ENCODE measurements at places on chromosomes 1 and 21. TPM values are rescaled to one million over a fixed set of nuclear protein-coding genes. Genes with fewer than 3 reads are reported as not detected.

DNA sequence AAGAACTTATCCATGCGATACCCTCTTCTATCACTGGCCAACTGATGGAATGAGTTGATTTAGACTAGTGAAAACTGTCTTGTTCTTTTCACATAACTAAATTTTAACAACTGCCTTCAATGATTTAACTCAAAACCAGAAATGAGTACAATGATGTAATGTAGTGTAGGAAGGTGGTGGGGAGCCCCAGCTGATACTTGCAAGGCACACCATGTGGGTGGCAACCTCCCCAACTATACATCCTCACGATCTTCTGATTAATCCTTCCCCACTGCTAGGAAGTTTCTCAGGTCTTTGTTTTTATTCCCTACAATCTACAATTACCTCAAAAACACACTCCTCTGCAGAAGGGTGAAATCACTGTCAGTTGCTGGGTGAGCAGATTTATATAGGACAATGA is 100.7 kb downstream of the KCTD3 start:
- no peak for DNase-seq

GRCh38 chr1:151992303-151993083 is 1.2 kb downstream of the S100A10 start:
- peak; percentile 41 for DNase-seq

- DNase-seq = no peak
These were observed 221.9 kb upstream of the DUSP10 start for GRCh38 chr1:221963742-221964141.

- DNase-seq = peak; percentile 9
These were observed 20.6 kb downstream of the RUNX3 start for GRCh38 chr1:24909388-24909898.

DNA sequence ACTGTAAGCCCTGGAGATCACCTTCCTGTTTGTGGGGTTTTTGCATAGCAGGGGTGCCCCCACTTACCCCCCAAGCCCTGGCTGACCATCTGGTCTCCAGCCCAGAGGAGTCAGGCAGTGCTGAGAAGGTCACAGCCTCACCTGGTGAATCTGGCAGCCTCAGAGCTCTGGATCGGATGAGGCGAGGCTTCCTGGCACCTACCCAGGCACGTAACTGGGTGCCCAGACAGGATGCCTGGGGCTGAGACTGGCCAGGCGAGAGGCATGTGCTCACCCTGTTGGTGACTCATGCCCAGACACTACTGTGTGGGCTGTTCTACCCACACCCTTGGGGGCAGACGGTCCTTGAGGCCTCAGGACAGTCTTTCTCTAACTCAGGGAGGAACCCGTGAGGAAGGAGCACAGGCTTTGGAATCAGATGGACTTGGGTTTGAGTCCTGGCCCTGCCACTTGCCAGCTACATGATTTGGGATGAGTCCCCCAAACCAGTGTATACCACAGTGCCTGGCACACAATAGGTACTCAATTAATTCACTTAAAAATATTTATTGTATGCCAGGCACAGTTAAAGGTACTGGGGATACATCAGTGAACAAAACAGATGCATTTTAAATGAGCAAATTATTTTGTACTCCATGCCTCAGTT is 15.1 kb upstream of the PADI3 start:
- no peak for DNase-seq

GRCh38 chr21:43864313-43864961 is 586 bp upstream of the AGPAT3 start:
- DNase-seq = peak; percentile 64

GRCh38 chr1:180969434-180969833 is 53.2 kb downstream of the STX6 start:
- no peak for DNase-seq

DNA sequence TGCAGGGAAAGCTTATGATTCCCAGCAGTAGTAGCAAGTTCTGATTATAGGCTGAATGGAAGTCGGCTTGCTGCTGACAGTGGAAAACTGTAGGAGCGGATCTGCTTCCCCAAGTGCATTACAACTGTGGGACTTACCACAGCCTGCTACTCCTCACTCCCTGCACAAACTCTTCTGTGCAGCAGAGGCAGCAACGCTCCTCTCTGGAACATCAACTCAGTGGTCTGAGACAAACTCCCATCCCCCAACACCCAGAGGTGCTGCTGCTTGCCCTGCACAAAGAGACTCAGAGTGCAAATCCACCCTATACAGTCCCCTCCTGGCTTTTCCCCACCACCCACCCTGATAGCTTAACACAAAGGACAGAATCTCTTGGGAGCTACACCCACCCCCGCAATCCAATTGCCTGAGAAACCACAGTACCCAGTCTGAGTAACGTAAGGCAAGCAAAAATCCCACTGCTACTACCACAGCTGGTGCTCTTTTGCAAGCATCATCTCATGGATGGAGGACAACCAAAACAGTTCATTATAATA is 1455.2 kb downstream of the AMY1C start:
- no peak for DNase-seq

- DNase-seq = peak; percentile 30
These were observed at the start of gene SMIM1 for GRCh38 chr1:3772715-3773571. Gene SMIM1 (plus strand): TSS chr1:3772749. CDS start chr1:3775374, 2,625 bp downstream.

DNA sequence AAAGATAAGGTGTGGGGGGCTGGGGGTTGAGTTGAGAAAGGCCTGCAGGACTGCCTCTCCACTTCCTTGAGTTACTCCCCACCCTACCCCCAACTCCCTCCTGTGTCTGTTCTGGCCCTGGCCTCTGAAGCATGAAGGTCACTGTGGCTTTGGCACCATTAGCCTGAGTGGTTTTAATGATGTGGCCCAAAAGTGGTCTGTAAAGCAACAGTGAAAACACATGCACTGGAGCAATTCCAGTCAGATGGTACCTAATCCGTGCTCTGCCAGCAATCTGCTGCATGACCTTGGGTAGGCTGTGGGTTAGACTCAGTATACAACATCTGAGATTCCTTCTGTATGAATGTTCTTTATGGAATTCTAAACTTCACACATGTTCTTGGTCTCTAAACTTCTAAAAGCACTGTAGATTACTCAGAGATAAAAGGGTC is 86.5 kb upstream of the ATP1A1 start:
- DNase-seq = no peak

- no peak for DNase-seq
These were observed 258.9 kb downstream of the SETD4 start for GRCh38 chr21:35801391-35801790.

- DNase-seq = no peak
These were observed 144.1 kb downstream of the PLXNA2 start for GRCh38 chr1:208100106-208100505.

GRCh38 chr1:114691061-114691460 is 4.3 kb downstream of the AMPD1 start:
- DNase-seq = no peak

GRCh38 chr1:218339267-218339831 is 5.8 kb upstream of the TGFB2 start:
- DNase-seq = no peak

GRCh38 chr1:60913039-60913438 is 169.3 kb upstream of the NFIA start:
- no peak for DNase-seq

DNA sequence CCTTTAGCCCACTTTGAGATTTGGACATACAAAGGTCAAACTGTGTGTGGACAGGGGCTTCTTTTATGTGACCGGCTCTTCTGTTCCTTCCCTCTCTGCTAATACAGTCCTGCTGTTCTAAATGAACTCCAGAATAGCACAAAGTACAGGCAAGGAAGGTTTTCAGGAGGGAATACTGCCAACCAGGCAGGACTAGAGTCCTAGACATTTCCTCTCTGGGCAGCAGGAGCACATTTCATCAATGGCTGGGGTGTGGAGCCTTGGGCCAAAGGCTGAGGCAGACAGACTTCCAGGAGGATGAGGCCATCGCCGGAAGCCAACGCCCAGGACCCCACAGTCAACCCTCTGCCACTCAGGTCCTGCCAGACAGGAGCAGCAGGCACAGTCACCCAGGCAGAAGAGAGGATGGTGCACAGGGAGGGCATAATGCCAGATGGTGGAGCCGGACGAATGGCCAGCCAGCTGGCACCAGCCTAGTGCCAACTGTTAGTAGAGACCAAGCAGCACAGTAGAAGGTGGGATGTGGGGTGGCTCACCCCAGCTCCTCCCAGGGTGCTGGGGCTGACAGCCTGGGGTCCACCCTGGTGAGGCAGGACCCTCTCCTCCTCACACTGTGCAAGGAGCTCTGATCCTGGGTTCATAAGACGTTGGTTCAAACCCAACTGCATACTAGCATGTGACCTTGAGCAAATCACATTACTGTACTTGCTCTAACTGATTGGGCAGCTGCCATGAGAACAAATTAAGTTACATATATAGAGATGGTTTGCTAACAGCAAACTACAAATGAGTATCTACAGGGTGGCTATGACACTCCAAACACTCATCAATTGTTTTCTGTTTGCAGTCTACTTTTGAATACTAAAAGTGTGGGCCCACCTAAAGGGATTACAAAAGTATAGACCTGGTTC is 410.7 kb downstream of the SIPA1L2 start:
- DNase-seq = no peak

GRCh38 chr1:33338440-33339211 is 17.7 kb upstream of the A3GALT2 start:
- no peak for DNase-seq

- no peak for DNase-seq
These were observed 19.3 kb downstream of the FAM151A start for GRCh38 chr1:54604051-54604450.

- DNase-seq = peak; percentile 71
These were observed 17.2 kb downstream of the ATP1A1 start for GRCh38 chr1:116390195-116390594.

- DNase-seq = peak; percentile 37
These were observed 6.8 kb downstream of the RPE65 start for GRCh38 chr1:68442822-68443556.

DNA sequence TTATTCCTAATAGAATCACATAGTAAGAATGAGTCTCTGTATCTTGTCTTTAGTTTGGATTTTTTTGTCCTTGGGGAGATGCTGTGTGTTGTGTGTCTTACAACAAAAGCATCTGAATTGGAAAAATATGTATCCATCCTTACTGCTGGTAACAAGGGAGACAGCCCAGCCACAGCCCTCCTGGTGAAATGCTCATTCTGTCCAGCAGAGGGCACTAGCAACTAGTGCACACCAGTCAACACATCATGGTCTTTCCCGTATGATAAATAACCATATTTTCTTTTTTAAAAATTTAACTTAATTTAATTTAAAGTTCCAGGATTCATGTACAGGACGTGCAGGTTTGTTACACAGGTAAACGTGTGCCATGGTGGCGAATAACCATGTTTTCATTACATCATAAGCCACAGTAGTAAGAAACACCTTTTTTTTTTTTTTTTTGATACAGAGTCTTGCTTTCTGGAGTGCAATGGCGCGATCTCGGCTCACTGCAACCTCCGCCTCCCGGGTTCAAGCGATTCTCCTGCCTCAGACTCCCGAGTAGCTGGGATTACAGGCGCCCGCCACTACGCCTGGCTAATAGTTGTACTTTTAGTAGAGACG is 245.1 kb downstream of the PTBP2 start:
- DNase-seq = peak; percentile 83

GRCh38 chr1:174286042-174286441 is 126.7 kb downstream of the RABGAP1L start:
- no peak for DNase-seq

GRCh38 chr21:16082038-16082816 is 352.4 kb downstream of the USP25 start:
- DNase-seq = no peak

DNA sequence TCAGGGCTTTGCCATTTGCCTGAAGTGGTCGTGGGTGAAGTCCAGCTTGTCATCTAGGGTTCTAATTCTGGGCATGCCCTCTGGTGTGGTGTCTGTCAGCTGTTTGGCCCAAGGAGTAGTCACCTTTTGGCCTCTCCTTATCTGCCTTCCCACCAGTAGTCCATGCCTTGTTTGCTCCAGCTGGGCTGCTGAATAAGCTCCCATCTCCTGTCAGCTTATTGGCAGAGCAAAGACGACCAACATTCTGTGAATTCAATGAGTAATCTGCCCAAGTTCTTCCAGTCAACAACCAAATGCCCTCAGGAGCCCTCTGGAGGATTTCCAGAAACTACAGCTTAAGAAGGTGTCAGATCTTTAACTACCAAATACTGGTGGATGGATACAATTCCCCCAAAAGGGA is 7.0 kb downstream of the BCAN start:
- DNase-seq = no peak

- DNase-seq = no peak
These were observed 31.5 kb downstream of the SNAP47 start for GRCh38 chr1:227766653-227767277.

DNA sequence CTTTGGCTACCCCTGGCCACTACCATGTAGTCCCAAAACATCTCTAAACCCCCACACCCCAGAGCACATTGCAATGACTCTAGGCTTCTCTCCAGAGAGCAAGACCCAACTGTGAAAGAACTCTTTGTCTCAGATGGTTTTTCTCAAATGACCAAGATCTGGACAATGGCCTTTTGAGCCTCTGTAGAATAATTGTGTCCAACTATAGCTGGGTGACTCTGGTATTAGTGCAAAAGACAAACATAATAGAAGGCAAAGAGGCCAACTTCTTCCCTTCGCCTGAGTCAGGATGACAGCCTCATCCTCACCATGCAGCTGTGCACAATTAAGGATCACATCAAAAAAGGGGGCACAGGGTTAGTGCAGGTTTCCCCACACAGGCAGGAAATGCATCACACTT is 139.6 kb downstream of the BRINP2 start:
- DNase-seq = no peak

DNA sequence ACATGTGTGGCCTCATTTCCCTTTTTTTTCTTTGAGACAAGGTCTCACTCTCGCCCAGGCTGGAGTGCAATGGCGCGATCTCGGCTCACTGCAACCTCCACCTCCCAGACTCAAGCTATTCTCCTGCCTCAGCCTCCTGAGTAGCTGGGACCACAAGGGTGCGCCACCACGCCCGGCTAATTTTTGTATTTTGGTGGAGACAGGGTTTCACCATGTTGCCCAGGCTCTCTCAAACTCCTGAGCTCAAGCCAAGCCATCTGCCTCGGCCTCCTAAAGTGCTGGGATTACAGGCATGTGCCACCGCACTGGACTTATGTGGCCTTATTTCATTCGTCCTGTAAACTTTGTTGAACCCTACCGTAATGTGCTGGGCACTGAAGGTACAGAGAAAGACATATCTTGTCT is 569 bp upstream of the WARS2 start:
- peak; percentile 71 for DNase-seq

OR2T29 gene
- not detected for total RNA-seq

KCNH1 gene
- total RNA-seq = not detected

DPH2 gene
- 30.5 TPM for total RNA-seq

GGPS1 gene
- total RNA-seq = 37.4 TPM

C1QTNF12 gene
- total RNA-seq = 1.1 TPM

S100A7A gene
- not detected for total RNA-seq

CFHR1 gene
- not detected for total RNA-seq
